ENCODE measurements at places on chromosomes 2 and 18.

GRCh38 chr2:62844311-62845090, 139.0 kb downstream of the EHBP1 start:
- DNase-seq = no peak

DNA sequence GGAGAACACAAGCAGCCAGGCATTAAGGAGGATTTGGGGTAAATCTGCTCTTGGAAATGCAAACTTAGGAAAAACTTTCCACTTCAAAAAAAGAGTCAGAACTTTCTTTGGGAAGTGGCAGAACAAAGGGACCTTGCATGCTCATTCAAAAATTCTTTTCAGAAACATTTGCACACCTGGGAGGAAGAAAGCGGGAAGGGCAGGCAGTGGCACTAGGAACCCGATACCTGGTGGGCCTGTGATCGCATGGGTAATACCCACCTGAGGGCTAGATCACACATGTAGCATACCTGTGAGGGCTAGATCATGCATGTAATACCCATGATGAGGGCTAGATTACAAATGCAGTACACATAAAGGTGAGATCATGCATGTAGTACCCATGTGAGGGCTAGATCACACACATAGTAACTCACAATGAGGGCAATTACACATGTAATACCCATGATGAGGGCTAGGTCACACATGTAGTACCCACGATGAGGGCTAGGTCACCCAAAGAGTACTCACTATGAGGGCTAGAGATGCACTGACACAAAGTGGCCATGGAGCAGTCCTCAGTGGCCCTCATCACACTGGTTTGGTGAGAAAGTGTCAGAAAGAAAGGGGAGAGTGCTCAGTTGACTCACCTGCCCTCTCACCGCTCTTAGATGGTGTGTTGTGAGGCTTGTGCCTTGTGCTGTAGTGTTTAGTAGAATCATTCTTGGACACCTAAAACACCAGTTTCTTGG, 212.5 kb downstream of the DLGAP1 start:
- no peak for DNase-seq

DNA sequence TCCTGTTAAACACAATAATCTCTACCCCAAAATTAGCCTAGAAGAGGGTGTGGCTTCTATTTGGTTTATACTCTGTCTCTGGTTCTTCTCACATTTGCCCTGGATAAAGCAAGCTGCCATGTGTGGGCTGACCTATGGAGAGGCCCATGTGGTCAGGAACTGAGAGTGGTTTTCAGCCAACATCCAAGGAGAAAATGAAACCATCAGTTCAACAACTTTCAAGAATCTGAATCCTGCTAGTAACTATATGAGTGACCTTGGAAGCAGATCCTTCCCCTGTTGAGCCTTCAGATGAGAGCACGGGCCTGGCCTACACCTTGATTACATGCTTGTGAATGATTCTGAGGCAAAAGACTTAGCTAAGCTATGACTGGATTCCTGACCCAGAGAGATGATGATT, 11.5 kb upstream of the TRIB2 start:
- DNase-seq = no peak

DNA sequence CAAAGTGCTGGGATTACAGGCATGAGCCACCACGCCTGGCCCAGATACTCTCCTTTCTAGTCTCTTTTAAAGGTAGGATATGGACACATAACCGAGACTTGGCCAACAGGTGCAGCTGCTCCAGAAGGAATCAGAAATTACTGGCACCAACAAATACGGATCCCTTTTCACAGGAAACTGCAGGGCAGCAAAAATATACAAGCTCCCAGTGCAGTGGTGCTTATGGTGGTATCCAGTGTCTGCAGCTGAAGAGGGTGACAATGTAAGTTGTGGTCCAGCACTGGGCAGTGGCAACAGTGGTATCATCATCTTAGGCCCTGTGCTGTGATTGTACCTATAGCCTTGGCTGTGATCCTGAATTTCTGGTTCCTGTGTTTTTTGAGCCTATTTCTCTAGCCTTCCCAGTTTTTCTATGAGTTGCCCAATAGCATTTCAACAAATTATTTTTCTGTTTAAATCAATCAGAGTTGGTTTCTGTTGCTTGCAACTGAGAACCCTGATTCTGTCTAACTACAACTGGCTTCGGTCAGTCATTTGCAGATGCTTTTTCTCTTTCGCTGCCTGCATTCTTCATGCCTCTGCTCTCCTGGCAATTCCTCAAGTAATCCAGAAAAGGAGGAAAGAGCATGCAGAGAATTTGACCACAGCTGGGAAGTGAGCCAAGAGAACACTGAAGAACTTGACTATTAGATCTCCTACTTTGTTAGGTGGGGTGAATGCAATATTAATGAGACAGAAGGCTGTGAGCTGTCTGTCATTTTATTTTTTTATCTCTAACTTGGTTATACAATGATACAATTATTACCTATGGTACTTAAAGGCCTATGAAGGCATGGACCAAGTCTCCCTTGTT, 30.8 kb upstream of the EML4 start:
- DNase-seq = no peak

- no peak for DNase-seq
Observed at GRCh38 chr2:152054593-152054992, 44.3 kb downstream of the CACNB4 start.

DNA sequence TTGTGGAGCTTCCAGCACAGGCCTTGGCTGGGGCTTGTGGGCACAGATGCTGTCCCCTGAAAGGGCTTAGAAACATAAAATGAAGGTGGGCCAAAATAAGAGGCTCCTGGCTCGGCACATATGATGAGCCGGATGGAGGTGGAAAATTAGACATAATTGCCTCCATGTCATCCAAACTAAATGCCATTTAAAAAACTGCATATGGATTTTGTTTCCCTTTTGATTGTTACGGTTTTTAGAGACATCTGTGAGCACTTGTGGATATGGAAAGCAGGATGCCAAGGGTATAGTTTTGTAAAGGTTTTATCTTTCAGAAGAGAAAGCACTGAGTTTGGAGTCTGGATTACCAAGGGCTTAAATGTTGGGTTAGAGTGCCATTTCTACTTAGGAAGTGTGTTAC, 498.3 kb downstream of the RIT2 start:
- no peak for DNase-seq

- DNase-seq = no peak
Observed at GRCh38 chr2:29110916-29111535, 4.2 kb upstream of the CLIP4 start.

GRCh38 chr18:12318857-12319256, 10.8 kb downstream of the TUBB6 start:
- DNase-seq = no peak

DNA sequence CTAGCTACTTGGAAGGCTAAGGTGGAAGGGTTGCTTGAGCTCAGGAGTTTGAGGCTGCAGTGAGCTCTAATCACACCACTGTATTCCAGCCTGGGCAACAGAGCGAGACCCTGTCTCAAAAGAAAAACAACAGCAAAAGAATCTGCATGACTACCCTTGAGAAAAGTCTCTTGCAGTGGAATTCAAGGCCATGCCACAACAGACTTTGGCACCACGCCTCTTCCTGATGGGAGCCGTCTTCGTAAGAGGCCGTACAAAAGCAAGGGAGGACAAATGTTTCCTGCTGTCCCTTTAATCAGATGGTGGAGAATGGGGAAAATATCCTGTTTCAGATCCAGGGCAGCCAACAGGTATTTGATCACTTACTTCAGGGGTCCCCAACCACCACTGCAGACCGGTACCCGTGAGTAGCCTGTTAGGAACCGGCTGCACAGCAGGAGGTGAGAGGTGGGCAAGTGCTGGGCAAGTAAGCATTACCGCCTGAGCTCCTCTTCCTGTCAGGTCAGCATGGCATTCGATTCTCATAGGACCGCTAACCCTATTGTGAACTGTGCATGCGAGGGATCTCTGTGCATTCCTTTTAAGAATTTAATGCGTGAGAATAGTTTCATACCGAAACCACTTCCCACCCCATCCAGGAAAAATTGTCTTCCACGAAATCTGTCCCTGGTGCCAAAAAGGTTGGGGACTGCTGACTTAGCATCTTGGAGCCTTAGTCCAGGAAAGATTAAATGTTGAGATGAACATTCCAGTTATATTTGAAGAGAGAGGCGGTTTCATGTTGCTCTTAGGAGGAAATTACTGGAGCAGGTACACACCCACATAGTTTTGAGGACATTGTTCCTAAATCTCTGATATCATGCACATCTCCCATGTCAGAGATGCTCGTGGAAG, 94.4 kb upstream of the XPO1 start:
- no peak for DNase-seq

DNA sequence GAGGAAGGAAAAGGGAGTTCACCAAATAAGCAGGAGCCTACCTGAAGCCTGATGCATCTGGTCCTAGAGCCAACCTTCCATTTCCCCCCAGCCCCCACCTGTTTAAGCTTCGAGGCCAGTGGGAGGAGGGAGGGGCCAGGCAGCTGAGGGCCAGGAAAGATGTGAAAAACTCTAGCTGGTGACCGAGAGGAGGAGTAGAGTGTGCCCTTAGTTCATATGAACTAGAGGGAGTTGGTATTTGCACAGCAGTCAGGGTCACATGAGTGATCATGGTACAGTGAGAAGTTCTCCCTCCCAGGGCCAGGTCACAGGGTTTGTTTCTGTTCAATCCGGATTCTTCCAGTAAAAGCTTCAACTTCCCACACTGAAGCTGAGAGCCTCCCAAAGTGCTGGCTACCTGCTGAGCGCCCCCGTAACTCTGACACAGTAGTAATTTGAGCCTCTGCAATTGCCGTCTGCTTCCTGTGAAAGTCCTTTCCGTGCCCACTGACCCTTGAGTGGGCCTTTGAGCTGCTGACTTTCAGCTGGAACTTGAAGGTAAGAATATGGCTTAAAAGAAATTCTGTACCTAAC, at the start of gene SULT1C2:
Gene SULT1C2, plus strand, starts transcription at position 362 of the 573 bp plus-strand sequence. CDS start 4,773 bp downstream, outside the sequence.
- DNase-seq = no peak

GRCh38 chr18:79210002-79210910, 141.1 kb downstream of the ATP9B start:
- no peak for DNase-seq

- DNase-seq = no peak
Observed at GRCh38 chr18:48836231-48836805, 114.4 kb downstream of the SMAD7 start.

DNA sequence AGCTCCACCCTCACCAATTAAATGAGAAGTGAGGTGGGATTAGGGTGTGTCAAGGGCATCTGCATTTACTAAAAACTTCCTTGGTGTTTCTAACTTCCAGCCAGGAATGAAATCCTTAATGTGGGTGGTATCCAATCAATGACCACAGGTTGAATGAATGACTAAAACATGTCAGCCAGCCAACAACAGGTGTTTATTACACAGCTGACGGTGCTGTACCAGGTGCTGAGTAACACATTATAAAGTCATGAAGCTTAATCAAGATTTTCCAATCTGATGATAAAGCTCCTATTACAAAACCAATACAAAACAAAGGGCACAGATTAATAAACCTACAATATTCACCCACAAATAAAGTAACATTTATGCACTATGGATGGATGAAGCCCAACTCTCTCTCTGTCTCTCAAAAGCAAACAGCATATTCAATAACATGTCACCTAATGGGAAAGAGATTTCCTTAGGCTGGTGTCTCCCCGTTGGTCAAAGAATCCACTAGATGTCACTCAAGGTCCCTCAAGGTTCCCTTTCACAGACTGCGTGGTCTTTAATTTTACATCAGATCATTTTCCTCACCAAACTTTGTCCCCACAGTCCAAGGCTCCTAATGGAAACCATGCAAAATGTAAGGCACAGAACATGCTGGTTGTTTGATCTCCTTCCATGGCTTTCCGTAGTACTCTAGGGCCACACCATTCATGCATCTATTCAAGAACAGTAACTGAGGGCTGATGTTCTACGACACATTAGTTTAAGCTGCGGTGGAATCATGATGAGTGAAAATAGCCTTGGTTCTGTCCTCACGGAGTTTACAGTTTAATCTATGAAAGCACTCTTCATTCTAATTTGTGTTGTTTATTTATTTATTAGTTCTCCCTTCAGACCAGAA, 6.4 kb upstream of the PTPN4 start:
- no peak for DNase-seq

DNA sequence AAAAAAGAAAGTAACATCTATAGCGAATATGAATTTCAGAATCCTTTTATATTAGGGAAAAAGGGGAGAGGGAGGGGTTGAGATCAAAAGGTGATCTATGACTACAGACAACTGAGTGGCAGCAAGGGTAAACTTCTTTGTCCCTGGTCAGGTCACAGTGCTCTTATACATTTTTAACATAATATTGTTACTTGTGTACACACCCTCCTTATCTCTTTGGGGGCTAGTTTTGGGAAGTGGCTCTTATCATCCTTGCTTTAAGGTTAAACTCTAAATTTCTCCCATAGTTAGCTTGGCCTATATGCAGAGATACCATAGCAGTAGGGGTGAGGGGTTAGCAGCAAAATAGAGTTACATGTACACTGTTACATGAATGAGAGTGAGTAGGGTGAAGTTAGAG, 31.6 kb upstream of the ATG16L1 start:
- DNase-seq = no peak

DNA sequence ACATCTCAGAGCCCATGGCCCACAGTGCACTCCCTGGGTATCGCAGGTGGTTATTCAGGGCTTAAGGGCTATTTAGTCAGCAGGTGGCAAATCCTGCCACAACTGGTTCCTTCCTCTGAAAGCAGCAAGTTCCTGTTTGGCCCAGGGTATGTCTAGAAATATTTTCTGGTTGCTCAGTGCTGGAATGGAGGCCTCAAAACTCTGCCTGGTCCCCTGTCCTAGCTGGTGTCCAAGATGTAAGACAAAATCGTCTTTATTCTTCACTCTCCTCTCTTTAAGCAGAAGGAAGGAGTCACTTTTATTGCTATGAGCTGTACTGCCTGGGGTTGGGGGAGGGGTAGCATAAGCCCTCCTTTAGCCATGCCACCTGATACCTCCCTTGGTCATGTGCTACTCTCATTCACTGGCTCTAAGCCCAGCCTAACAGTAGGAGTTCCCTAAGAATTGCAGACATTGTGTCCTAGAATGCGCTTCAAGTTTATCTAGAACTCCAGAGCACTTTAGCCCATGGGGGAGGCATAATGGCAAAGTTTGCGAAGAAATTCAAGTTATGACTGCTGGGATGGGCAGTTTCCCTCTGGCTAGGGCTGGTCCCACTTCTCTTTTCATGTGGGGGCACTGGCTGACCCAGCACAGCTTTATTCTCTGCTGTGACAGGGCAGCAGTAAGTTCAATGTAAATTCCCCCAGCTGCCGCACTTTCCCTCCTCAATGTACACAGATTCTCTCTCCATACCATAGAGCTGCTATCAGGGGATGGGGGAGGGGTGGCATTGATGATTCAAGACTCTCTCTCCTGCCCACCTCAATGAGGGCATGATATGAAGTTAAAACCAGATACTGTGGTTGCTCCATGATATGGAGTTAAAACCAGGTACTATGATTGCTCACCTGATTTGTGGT, 27.1 kb upstream of the CWC22 start:
- DNase-seq = no peak

GRCh38 chr18:7743256-7743655, 176.1 kb downstream of the PTPRM start:
- no peak for DNase-seq

DNA sequence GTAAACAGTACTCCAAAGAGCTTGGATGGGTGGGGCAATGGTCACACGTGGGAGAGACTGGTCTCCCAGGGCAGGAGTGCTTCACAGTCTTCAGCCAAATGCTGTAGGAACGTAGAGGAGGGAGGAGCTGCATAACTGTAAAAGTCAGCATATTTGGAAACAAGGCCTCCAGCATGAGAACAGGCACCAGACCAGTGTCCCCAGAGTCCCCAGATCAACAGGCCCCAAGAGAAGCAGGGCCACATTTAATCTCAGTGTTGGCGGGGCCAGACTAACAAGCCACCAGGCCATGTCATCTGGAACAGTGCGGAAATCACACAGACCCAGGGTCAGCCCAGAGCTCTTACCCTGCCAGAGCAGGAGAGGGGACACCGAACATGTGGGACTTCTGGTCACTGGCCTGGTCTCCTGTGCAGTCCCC, 63.2 kb downstream of the ADCY3 start:
- DNase-seq = no peak

- DNase-seq = no peak
Observed at GRCh38 chr2:88450925-88451810, 1.3 kb downstream of the FOXI3 start.
